ENCODE measurements at places on chromosomes 1 and 21.
A peak's percentile ranks its signal among the peaks of the same experiment; 100 is the strongest.

DNA sequence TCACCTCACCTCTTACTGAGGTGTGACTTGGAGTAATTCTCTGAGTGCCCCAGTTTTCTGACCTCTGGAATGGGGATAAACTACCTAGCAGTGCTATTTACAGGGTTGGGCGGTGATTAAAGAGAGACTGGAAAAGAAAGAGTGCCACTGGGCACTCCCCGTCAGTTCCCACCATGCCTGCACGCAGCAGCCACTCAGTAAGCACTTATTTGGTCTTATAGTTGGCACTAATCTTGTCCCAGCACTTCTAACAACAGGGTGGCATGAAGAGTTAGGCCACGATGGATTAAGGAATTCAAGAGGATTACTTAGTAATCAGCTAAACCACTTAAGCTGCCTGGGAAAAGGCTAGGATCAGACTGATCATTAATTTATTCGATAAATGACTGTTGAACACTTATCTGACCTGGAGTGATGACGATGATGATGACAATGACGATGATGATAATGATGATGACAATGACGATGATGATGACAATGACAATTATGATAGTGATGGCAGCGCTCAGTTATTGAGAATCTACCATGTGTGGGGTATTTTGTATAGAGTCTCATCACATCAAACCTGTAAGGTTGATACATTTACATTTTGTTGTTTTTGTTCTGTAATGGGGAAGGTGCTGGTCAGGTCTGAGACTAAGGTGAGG lies 5.4 kb downstream of the CITED4 start:
- no peak for DNase-seq

- DNase-seq: peak; percentile 31
These were observed 23.5 kb downstream of the COL6A1 start for GRCh38 chr21:46005081-46005480.

GRCh38 chr1:207863893-207864535 lies 46.9 kb downstream of the CD34 start:
- DNase-seq: no peak

- no peak for DNase-seq
These were observed 2.6 kb upstream of the CCDC185 start for GRCh38 chr1:223390618-223391017.

- DNase-seq: no peak
These were observed 10.1 kb downstream of the KDM1A start for GRCh38 chr1:23029337-23029736.

GRCh38 chr1:102588536-102588935 lies 519.8 kb downstream of the COL11A1 start:
- peak; percentile 37 for DNase-seq

DNA sequence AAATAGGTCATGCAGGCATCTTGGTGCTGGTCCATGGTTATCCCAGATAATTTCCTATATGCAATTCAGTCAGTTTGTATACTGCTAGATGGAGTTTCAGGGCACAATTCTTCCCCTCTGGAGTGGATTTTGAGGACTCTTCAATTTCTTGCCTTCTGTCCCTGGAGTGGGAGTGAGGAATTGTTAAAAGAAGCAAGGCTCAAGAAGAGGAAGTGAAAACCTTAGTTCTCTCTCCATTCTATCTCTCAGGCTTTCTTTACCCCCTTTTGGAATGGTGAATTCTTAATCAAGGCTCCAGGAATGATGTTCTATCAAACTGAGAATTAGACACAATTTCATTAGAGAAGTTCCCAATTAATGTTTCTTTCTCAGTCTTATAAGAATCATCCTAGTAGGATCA lies 67.1 kb downstream of the RWDD3 start:
- DNase-seq: no peak

GRCh38 chr1:196317535-196318522 lies 290.4 kb downstream of the KCNT2 start:
- peak; percentile 48 for DNase-seq

GRCh38 chr21:16606271-16606670 lies 876.5 kb downstream of the USP25 start:
- DNase-seq: no peak

GRCh38 chr1:34865573-34865972 lies 6.0 kb upstream of the SMIM12 start:
- no peak for DNase-seq

DNA sequence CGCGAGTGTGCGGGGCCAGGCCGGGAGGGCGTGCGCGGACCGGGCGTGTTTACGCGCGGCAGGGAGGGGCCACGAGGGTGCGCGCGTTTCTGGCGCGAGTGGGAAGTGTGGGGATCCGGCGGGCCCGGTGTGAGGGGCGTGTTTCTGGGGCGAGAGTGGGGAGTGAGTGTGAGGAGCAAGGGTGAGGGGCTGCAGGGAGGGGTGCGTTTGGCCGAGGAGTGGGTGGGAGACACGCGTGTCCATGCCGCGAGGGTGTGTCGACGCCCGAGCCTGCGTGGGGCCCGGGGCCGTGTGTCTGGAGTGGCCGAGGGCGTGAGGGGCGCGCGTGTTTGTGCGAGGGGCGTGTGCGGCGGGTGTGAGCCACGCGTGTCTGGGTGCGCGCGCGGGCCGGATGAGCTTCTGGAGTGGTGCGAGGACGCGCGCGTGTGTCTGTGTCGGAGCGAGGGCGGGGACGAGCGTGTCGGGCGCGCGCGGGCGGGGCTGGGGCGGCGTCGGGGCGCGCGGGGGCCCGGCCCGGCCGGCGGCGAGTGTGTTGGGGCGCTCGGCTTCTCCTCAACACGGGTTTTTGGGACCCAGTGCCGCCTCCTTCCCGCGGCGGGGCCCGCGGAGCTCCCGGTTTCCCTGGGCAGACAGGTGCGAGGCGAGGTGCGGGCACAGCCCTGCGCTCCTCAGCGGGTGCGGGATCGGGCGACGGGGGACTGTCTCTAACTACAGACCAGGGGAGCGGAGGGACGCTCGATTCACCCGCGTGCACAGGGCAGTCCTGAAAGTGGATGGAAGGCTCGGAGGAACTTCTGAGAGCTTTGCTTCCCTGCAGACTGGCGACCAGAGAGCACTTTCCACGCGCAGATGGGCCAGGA lies 65.8 kb upstream of the VAMP3 start:
- no peak for DNase-seq

DNA sequence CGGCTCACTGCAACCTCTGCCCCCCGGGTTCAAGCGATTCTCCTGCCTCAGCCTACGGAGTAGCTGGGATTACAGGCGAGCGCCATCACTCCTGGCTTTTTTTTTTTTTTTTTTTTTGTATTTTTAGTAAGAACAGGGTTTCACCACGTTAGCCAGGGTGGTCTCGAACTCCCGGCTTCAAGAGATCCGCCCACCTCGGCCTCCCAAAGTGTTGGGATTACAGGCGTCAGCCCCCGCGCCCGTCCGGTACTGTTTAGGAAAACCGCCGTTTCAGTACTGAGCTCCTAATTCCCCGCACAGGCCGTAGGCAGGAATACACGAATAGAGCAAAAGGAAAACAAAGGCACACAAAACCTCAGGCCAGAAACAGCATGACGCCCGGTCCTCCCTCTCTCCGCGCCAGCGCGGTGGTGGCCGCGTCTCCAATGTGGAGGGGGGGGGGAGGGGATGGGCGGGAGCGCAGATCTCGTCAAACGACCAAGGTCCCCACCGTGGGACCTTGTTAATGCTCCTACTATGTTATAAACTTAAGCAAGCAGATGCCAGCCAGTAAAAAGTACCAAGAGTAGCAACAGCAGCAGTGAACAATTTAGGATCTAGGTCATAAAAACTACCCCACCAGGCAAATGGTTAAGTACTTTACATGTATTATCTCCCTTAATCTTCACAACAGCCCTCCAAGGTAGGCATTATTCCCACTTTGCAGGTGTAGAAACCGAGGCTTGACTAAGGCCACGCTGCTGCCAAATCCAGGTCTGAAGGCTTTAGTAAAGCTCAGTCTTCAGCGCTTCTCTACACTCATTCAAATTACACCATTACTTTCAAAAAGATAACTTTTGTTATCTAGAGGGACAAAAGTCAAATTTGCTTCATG lies 648 bp upstream of the ADAR start:
- peak; percentile 76 for DNase-seq

DNA sequence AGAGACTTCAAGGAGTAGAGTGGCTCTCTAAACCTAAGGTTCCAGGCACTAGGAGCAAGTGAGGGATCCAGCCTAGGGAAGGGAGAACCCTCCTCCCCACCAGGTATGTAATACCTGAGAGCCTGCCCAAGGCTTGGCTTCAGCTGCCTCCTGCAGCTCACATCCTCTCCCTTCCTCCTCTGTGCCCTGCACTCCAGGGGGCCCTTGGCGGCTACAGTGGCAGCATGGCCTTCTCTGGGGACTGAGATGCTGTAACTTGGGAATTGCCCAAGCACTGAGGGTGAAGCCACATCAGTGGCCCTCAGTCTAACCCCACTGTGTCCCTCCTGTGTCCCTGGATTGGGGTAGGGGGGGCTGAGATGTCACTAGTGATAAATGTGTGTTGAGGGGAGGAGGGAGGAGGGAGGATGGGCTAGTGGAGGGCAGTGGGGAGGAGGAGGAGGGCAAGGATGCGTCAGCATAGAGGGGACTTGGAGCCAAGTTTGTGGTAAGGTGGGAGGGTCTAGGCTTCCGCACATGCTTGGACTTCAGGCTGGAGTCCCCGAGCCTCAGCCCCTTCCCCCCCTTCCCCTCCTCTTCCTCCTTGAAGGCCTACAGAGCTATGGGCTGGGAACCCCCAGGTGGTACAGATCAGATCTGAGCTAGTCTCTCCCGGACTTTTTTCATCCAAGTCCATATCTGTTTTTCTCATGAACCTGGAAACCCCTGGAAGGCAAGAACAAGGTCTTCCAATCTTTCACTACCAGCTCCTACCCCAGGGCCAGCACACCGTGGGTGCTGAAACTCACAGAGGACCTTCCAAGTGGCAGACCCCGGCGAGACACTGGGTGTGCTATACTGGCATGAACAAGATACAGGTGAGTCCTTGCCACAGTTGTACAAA lies 17.5 kb downstream of the COL9A2 start:
- no peak for DNase-seq

- DNase-seq: peak; percentile 29
These were observed 2.1 kb upstream of the WASF2 start for GRCh38 chr1:27491748-27492700.

- peak; percentile 80 for DNase-seq
These were observed 498.1 kb downstream of the LMO4 start for GRCh38 chr1:87826681-87827251.

DNA sequence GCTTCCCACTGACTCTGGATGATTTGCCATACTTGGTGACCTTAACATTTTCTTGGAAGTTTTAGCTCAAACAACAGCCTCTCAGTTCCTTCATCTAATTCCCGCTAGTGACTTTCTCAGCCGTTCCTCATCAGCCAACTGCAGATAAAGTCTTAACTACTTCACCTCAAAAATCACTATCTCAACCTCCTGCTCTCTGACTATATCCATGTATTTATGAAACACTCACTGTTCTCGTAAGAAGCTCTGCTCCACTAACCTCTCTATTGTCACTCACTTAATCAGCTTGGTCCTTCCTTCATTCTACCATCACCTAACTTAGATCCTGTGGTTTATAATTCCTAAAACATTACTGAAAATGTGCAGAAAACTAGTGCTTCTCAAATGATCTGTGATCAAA lies 1551.6 kb downstream of the MRPL39 start:
- DNase-seq: no peak

GRCh38 chr1:36107394-36107793 lies 17.6 kb downstream of the COL8A2 start:
- DNase-seq: no peak

DNA sequence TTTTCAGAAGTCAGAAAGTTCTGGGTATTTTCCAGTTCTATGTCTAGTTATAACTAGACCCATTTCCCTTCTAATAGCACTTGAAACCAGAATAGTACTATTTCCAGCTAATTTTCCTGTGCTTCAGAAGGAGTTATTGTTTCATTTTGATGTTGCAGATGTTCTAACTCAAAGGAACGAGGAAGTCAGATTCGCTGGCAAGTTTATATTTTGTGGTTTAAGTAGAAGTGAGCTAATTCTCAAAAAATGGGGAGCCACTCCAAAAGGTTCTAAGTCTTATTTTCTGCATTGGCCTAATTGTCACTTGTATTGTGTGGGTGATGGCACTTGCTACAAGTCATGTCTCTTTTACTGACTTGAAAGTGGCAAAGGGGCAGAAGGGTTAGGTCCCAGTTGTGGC lies 18.1 kb downstream of the CCDC185 start:
- DNase-seq: peak; percentile 76

GRCh38 chr1:65254320-65255034 lies 54.9 kb upstream of the DNAJC6 start:
- peak; percentile 77 for DNase-seq

GRCh38 chr1:17611991-17612390 lies 72.5 kb downstream of the ARHGEF10L start:
- DNase-seq: peak; percentile 90

- peak; percentile 45 for DNase-seq
These were observed 22.9 kb downstream of the SPSB1 start for GRCh38 chr1:9315411-9316079.

DNA sequence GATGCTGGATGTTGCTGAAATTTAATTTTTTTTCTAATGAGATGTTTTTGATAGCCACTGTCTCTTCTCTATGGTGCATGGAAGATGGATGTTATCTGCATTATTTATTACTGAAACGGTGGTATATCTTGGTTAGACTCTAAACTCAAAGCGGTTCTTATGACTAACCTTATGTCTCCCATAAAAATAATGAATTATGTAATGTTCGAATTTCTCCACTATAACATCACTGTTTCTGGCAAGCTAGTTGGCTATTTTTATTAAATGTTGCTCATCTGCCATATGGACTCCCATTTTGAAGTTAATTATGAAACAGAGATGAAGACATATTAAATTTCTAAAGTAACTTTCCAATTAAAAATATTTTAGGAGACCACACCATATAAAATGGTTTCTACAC lies 808.6 kb upstream of the ADGRL4 start:
- peak; percentile 40 for DNase-seq
